ENCODE measurements at places on chromosomes 6 and 20.
A peak's percentile ranks its signal among the peaks of the same experiment; 100 is the strongest.

DNA sequence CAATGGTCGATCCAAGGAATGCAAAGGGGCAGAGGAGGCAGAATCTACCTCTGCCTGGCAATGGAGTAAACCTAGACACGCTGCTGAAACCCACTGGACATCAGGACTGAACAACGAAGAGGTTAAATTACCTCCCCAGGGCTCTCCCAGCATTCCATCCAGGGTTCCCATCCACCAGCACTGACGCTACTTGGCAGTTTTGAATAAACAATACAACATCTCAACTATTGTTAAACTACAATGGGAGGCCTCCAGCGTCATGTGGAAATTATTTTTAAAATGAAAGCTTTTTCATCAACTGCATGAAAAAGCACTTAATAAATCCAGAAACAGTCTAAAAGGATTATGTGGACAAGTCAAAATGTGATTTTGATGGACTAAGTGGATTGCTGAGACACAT lies 96.8 kb upstream of the NHSL1 start:
- no peaks in the 10 kb centered on the region for H3K27me3 ChIP-seq
- H3K4me1 ChIP-seq = no peaks in the 10 kb centered on the region
- H3K4me3 ChIP-seq = no peak overlapping the region
- H3K36me3 ChIP-seq = no peaks in the 10 kb centered on the region
- H3K27ac ChIP-seq = no peak overlapping the region

GRCh38 chr6:88814909-88815308 lies 148.5 kb downstream of the RNGTT start:
- DNase-seq = no peak
- no peak overlapping the region for H3K4me3 ChIP-seq

GRCh38 chr6:15901141-15902115 lies 227.5 kb upstream of the MYLIP start:
- no peak overlapping the region for H3K4me3 ChIP-seq
- H3K4me1 ChIP-seq = no peaks in the 10 kb centered on the region
- H3K36me3 ChIP-seq = no peaks in the 10 kb centered on the region
- DNase-seq = no peak

- H3K4me3 ChIP-seq = no peak overlapping the region
- H3K36me3 ChIP-seq = no peaks in the 10 kb centered on the region
Measured at GRCh38 chr6:22110061-22110460, 186.8 kb downstream of the PRL start.

- no peaks in the 10 kb centered on the region for H3K27me3 ChIP-seq
- DNase-seq = no peak
- H3K27ac ChIP-seq = peak overlapping the region; percentile 77
Measured at GRCh38 chr6:35468980-35469750, 964 bp downstream of the RPL10A start.

DNA sequence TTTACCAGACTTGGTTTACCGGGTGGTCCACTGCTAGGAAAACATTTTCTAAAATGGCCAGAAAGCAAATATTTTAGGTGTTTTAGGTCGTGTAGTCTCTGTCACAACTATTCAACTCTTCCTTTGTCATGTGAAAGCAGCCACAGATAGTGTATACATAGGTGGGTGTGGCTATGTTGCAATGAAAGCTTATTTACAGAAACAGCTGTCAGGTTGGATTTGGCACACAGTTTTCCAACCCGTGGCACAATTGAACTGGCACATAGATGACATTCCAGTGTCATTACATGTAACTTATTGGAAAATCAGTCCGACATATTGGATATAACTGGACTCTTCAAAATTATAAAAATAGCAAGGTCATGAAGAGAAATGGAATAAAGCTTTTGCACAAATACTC lies 68.9 kb upstream of the KCNQ5 start:
- H3K27me3 ChIP-seq = no peaks in the 10 kb centered on the region
- no peak overlapping the region for H3K27ac ChIP-seq
- no peaks in the 10 kb centered on the region for H3K36me3 ChIP-seq
- peaks cover 12% of the 10 kb centered on the region for H3K4me1 ChIP-seq
- H3K4me3 ChIP-seq = no peak overlapping the region
- peak; percentile 11 for DNase-seq

Measured in pancreas (tissue), 10 donors.